ENCODE measurements at places on chromosomes 2 and 18.

- no peak for DNase-seq
These were observed 206.5 kb downstream of the SETBP1 start for GRCh38 chr18:44887227-44887631.

- no peak for DNase-seq
These were observed 53.3 kb upstream of the TTN start for GRCh38 chr2:178860551-178860950.

DNA sequence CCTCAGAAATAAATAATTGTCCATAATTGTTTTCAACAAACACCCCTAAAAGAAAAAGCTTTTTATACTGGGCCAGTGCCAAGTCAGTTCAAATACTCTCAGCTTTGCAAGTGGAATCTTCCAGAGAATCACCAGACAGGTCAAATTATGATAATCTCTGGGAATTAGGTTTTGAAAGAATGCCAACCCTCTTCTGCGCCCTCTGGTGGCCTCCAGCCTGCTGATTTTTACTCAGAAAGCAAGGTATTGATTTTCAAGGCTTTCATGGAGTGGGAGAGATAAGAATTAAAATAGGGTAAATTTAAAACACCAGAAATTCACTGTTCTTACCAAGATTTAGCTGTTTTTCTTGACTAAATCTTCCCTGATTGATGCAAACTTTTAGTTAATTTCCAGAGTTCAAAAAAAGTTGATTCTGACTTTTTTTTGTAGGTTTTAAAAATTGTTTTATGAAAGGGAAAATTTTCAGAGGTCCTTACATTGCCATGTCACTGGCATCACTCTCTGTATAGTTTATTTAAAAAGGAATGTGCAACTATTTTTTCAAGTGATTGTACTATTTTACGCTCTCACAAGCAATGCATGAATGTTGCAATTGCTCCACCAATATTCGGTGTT lies 282.9 kb upstream of the TNP1 start:
- DNase-seq = no peak

GRCh38 chr2:231391981-231392380 lies 3.5 kb upstream of the B3GNT7 start:
- no peak for DNase-seq

DNA sequence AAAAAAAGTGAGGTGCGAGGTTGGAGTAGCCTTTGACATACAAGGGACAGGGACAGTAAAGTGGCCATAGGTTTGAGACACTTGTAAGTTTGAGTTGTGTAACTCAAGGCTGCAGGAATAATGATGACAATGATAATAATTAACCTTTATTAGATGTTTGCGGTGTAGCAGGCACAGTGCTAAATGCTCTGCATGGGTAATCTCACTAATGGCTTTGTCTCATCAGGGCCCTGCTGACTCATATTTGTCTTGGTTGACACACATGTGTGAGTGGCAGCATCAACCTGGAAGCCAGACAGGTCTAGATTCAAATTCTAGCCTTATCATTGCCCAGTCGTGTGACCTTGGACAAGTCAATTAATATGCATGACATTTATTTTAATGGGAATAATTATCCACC lies 126.2 kb downstream of the FSHR start:
- no peak for DNase-seq

DNA sequence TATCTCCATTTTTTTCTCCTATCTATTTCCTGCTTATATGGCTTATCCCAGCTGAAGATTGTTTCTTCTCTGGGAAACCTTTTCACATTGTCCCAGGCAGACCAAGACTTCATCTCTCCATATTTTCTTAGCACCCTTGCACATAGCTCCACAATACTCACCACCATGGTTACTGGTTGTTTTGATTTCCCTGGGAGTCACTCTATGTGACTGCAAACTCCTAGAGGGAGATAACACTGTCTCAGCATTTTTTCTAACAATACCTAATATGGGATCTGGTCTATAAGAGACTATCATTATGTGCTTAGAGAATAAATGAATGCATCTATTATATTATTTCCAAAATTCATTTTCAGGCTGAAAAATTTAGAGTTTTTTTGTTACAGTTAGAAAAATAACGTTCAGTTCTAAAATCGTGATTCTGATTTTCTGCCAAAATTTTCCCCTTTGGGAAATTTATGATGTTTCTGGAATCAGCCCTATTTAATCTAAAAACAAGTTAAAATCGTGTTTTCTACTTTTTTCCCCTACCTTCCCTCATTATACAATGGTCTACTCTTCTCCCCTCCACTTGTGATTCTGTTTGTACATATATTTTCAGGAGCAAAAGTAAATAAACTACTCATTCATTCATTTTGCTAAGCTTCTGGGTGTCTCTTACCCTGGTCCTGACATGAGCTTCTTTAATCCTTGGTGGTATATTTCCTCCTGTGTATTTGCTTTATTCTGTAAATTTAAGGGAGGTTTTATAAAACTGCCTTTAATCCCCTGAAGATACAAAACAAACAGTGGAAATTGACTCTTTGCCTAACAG lies 95.4 kb downstream of the HNMT start:
- DNase-seq = no peak

DNA sequence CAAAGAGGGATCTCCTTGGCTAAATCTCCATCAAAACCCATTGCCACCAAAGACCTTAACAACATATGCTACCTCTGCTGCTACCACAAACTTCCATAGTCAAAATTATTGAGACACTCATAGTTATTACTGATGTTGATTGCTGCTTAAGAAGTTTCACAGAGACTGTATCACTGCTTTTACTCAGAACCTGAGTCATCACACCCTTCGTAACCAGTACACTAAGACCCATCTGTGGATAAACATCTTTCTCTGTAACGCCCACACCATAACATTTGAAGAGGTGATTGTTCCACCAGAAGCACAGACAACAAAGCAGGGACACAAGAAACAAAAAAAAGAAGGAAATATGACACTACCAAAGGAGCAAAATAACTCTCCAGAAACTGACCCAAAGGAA lies 1563.1 kb downstream of the LRP1B start:
- no peak for DNase-seq

DNA sequence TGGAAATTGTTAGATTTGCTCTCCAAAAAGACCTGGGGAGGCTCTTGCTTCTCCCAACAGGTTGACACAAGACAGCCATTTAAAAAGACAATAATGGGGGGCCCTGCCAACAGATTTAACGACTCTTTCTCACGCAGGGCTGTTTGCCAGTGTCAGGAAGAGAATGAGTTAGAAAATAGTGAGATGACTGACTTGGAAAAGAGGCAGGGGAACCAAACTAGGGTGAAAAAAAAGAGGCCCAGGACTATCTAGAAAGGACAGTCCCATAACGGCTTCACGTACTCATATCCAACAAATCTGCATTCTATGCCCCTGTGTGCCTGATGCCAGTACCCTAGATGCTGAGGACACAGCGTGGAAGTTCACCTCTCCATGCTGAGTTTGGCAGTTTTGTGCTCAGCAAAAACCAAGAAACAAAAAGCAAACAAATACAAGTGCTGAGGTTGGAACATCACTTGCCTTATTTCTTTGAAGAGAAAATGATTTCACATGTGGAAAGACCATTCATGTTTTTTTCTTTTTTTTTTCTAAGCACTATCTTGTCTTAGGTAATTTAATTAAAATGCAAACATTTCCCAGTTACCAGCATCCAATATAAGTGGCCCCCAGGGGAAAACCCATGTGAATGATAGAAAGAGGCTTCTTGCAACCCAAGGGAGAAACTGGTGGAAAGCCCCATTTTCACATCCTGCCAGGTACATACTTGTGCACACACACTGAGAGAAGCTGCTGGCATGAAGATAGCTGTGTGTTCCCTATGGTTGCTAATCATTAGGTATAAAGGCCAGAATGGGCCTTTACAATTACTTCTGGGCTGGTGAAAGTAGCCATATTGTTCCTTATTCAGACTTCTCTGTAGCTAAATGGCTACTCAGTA lies 10.6 kb upstream of the WIPF1 start:
- no peak for DNase-seq

DNA sequence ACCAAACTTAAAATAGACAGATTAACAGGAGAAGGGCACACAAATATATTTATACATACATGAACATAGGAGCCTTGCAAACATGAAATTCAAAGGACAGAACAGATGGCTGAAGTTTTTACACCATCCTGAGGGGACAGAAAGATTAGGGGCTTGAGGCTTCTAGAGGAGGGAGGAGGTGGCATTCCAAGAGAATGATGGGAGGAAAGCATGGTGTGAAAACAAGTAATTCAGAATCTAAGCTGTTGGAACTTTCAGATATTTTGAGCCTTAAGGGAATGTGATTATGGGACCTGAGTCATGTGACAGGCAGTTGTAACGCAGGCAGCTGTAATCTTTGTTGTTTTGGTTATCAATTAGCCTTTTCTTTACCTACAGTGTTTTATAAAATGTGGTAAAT lies 225.2 kb upstream of the SPOPL start:
- no peak for DNase-seq

DNA sequence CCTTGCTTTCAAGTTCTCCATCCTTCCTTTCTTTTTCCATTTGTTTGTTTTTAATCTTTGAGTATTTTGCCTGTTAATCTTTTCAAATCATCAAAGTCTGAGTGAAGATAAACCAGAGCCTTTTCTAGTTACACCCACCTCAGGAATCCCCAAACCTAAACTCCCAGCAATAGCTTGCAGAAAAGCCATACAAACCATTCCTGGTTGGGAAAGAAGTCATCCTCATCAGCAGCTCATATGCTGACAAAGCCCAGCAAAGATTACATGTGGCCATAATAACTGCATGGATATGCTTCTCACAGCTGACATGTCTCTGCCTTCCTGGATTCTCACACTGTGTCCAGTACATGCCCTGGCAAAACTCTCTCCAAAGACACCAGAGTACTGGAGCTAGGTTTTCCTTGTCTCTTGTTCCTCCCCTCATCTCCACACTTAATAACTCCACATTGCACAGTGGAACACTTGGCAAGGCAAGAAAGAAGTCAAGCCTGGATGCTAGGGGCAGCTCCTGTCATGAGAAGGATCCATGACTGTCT lies 126.4 kb upstream of the TLK1 start:
- DNase-seq = no peak

GRCh38 chr2:105776560-105776928 lies 31.8 kb downstream of the NCK2 start:
- no peak for DNase-seq

DNA sequence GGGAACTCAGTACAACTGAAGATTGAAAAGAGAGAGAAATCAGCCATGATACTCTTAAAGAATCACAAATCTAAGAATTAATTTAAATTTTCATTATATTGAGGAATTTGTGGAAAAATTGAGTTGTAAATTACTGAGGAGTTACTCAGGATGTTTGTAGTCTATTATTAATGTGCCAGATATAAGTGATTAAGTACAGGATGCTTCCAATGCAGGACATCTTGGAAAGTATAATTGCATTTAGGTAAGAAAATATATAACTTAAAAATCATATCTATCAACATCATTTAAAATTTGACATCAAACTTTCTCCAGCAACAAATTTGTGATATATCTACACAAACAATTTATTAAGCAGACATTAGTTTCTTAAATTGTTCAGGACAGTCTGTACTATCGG lies 1.3 kb downstream of the CALCRL start:
- DNase-seq = no peak

DNA sequence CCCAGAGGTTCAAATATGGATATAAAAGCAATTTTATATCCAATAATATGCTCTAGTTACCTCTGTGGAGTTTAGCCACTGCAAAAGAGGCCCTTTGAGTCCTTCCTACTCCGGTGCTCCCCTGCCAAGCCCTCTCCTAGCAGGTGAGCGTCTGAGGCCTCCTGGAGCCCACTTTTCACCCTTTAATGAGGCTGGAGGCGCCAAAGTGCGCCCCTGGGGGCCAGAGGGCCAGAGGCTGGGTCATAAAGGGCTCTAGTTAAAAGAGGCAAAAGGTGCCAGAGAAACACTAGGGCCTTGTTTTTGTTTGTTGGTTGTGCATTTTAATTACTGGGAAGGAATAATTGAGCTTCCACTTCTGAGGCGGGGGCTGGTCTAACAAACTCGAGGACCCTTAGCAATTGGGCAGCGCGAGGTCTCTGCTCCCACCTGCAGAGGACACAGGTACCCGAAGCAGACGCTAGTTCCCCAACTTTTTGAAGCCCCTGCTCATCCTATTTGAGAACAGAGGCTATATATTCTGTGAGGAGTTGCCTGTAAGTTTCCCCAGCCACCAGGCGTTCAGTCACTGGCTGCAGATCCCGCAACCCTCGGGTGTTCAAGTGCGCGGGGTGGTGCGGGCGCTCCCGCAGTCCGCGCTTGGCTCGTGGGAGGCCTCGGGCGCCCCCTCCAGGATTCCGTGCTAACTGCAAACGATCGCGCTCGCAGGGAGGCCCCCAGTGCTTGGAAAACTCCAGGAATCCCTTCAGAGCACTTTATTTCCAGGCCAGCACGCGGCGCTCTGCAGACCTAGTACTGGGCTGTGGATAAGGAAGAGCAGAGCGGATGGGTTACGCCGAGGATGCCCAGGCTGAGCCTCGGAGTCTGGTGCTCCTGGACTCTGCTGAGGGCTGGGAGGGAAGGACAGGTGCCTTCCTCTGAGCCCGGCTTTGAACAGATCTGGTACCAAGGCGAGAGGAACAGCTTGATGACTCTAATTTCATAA lies 14.1 kb downstream of the MSGN1 start:
- no peak for DNase-seq

DNA sequence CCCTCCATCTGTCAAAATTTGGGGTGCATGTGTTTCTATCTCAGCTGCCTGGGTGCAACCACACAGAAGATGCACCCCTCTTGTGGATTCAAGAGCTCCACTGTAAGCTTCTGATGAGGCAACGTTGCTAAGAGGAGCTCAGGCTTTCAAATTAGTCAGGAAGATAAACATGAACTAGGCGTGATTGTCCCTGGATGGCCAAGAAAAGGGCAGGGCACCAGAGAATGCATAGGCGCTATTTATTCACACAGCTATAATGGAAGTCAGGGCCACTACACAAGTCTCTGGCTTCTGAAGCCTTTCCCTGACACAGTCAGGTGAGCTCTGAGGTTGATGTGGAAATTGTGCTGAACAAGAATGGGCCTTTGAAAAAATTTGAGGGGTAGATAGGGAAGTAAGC lies 1466.0 kb upstream of the CELF4 start:
- DNase-seq = no peak

DNA sequence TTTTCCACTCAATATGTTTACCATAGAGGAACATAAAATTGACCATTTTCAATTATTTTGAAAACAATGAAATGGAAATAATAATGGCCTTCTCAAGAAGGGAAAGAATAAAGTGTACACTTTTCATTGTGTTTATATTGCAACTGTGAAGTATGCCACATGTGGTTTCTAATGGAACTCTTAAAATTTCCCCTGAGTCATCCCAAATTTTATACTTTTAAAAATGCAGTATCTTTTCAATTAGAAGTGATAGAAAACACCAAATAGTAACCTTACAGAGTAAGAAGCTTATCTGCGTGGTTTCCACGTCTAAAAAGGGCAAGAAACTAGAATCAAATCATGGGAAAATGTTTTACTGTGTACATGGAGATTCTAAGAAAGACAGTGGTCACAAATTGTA lies 70.0 kb downstream of the SCG2 start:
- DNase-seq = no peak

DNA sequence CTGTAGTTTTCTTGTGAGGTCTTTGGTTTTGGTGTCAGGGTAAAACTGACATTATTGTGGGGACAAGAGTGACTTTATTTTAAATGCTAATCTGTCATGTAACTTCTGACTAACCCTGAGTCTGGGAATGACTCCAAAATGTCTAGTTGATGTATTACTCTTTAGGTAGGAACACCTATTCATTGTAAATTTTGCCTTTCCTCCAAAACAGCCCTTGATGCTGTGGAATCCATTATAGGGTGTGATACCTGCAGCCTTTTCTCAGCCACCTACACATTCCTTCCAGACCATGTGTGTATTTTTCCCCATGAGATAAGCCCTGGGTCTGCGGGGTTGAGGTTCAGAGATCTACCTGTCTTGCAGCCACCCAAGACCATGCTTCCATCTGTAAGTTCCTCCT lies 4.1 kb upstream of the PRR30 start:
- no peak for DNase-seq
